ENCODE measurements at places on chromosomes 4 and X. TPM values are rescaled to one million over a fixed set of nuclear protein-coding genes. Genes with fewer than 3 reads are reported as not detected.

DNA sequence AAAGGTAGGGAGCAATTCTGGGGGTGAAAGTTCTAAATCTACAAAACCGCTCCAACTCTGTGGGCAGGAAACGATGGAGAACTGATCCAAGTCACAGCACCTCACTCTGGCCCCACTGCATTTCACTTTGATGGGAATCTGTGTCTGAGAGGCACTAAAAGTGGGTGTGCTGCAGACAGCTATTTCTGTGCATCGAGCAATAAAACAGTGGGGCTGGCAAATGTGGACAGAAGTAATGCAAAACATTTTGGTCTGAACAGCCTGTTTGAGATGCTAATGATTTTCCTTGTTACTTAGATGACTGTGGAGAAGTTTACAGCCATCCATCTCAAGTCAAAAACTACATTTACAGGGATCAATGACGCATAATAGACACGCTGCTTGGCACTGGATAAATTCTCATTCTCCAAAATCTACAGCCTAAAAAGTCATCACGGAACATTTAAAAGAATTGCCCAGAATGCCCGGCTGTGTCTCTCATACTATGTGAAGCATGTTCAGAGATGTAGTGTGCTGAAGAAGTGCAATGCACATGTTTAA lies 1671.6 kb upstream of the TENM3 start:
- no peak for DNase-seq

GRCh38 chr4:184096561-184097240 lies 121.0 kb downstream of the ENPP6 start:
- DNase-seq = no peak

GRCh38 chr4:113639326-113639725 lies 122.2 kb downstream of the CAMK2D start:
- peak; percentile 44 for DNase-seq

DNA sequence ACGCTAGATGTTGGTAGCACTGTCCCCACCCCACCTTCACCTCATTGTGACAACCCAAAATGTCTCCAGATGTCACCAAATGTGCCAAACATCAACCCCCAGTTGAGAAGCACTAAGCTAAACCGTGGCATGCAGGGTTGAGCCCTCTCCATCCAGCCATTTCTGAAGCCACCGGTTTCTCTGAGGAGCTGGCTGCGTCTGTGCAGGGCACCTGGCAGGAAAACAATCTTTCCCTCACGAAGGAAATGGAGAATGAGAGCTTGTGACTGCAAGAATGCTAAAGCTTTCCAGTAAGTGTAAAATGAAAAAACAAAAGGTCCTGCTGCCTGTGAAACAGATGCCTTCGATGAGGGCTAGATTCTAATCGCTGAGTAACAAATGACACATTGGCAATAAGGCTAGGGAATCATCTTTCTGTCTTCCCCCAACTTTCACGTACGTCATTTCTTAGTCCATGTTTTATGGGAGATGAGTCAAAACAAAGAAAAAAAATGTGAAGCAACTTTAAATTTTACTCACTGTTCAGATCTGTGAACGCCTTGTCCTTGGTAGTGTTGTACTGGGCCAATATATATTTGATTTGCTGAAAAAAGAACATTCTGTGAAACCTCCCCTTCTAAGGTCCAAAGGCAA lies 59.9 kb downstream of the PROM1 start:
- DNase-seq = no peak

DNA sequence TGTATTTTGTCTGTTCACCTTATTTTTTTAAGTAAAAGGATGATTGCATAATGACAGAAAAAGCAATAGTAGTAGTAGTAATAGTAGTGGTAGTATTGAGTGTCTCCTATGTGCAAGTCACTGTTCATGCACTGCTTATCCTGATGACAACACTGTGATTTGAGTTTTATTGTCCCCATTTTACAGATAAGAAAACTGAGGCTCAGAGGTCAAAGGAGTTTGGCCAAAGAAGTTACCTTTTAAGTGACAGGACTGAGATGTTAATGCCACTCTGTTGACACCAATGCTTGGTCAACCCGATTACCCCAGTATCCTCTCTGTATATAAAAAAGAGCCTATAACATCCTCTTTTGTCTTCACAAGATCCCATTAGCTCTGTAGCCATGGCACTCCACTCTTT lies 100.5 kb upstream of the FRMPD3 start:
- DNase-seq = no peak

DNA sequence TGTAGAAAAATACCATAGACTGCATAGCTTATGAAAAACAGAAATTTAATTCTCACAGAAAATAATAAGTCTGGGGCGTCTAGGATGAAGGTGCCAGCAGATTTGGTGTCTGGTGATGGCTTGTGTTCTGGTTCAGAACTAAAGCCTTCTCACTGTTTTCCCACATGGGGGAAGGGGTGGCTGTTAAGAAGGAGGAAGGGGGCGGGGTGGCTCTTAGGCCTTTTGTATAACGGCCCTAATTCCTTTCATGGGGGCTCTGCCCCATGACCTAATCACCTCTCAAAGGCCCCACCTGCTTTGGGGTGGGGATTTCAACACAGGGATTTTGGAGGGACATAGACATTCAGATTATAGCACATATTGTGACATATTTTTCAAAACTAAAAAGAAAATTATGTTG lies 173.2 kb upstream of the TECRL start:
- no peak for DNase-seq

Gene SLC4A4
- 128 TPM for total RNA-seq

Gene AFP
- total RNA-seq = not detected

Gene ATRX
- total RNA-seq = 547 TPM
